ENCODE measurements at places on chromosomes 5 and 9.

GRCh38 chr5:168969326-168969886 is 331.5 kb downstream of the SLIT3 start:
- no peak for DNase-seq

DNA sequence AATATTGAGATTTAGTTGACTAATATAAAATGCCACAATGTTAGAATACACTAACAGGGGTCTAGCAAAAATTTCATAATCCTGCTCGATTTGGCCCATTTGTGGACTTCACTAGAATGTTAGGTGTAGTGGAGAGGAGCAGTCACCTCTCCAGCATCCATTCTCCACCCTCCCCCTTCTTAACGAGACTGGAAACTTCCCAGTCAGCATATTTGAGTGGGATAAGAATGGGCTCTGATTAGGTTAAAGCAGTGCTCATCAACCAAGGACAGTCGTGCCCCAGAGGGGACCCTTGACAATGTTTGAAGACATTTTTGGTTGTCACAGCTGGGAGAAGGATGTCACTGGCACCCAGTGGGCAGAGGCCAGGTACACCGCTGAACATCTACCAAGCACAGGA is 46.7 kb downstream of the FANCC start:
- DNase-seq: no peak

- no peak for DNase-seq
Measured at GRCh38 chr5:148904440-148904839, 78.0 kb downstream of the ADRB2 start.

- no peak for DNase-seq
Measured at GRCh38 chr5:80569086-80569960, 757 bp downstream of the ANKRD34B start.

- DNase-seq: no peak
Measured at GRCh38 chr9:131289301-131290035, at the start of gene PLPP7. Gene PLPP7 (plus strand): TSS chr9:131289723. CDS start chr9:131289998, 275 bp downstream.

- DNase-seq: no peak
Measured at GRCh38 chr9:4499917-4500316, 9.6 kb downstream of the SLC1A1 start.

DNA sequence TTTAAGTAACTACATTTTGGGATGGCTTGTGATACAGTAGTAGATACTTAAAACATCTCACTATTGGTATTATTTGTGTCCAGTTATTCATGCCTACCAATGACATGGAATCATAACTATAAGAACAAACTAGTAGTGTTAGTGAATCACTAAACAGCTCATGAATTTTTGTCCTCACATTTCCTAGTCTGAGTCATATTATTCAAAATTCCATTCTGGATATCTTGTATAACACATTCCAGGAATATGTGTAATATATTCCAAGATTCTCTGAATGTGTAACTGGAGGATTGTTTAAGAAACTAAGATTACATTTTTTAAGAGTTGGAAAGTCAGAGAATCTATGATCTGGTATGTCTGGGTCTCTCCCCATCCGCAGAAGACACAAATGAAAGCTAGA is 565.3 kb upstream of the ZNF608 start:
- DNase-seq: no peak

All from GM18507 (cell line).